DMS79 treated with DMSO at 0.1 percent for 48 hours (cell line): ENCODE measurements at places on chromosomes 12 and 14.

DNA sequence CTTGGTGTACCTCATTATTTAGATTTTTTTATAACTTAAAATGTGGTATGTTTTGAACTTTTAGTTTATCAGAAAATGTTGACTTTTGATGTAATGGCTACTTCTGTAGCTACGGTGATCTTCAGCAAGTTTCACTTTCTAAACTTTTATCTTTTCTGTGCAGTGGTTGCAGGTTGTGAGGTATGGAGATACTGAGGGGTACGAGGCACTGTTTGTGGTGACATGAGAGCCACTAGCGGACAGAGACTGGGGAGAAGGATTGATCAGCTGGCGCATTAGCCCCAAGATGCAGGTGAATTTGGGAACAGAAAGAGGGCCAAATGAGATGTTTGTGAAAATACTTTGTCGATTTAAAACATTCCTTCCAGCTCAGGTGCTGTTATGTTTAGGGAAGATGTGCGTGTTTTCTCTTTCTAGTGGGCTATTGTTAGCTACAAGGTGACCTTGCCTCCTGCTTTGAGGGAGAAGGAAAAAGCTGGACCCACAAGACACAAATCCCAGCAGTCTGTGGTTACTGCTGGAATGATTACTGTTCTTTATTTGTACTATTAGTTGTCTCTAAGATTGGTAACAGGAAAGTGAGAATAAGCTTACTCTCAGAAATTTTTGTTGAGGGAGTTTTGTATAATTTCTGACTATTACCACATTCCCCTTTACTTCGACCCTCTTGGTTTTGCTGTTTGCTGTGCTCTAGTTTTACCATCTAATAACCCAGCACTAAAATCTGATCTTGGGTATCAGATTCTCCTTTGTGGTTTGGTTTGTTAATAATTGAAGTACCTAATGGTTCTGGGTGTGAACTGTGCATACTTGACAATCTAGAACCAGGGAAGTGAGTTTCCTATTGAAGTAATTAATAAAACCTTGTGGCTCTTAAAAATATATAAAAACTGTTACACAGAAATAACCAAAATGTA, 61.7 kb downstream of the FBXO34 start:
- DNase-seq: peak; percentile 13

DNA sequence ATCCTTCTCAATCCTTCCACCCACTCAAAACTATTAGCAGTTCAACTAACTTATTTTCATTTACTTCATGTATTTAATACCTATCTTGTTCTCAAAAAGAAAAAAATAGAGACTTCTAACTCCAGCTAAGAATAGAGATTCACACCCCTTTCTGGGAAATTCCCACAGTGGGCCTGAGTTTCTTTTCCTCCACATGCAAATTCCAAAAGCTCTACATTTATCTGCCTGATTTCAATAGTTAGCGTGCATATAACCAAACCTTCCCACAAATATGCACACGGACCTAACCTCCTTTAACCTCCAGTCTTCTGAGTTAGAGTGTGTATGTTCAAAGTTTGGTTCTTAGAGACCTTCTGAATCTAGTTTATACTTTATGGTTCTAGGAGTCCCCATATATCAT, 62.5 kb downstream of the GRIN2B start:
- no peak for DNase-seq

- no peak for DNase-seq
Observed at GRCh38 chr14:72863216-72864006, 30.5 kb downstream of the DPF3 start.

DNA sequence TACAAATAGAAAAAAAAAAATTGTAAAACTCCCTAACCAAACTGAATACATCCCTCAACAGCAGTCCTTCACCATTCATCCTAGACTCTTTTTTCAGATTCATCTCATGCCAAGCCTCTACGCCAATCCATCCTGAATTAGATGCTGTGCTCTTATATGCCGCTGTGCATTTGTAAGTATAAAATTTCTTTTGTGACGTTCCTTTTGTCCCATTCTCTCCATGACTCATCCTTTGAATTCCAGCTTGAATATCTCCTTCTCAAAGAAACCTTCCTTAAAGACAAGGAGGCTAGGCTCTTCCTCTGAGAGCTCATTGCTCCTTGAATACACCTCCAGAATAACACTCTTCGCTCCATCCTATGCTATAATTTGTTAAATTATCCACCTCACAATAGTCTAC, 359.2 kb downstream of the RMST start:
- no peak for DNase-seq

GRCh38 chr14:102999227-102999895, 58.0 kb downstream of the CDC42BPB start:
- no peak for DNase-seq

DNA sequence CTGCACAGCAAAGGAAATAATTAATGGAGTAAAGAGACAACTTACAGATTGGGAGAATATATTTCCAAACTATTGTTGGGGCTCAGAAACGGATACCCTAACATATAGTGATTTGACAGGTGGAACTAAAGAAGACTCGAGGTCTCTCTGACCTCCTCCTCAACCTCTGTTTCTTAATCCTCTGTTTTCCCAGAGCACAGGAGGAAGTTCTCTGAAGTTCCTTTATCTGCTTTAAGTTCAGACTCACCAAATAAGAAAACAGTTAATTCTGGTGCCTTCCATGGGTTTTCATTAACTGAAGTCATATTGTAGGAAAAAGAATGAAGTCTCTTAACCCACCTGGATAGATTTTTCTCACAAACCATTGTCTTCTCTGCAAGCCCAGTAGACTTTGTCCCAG, 29.2 kb downstream of the CLEC2D start:
- no peak for DNase-seq

DNA sequence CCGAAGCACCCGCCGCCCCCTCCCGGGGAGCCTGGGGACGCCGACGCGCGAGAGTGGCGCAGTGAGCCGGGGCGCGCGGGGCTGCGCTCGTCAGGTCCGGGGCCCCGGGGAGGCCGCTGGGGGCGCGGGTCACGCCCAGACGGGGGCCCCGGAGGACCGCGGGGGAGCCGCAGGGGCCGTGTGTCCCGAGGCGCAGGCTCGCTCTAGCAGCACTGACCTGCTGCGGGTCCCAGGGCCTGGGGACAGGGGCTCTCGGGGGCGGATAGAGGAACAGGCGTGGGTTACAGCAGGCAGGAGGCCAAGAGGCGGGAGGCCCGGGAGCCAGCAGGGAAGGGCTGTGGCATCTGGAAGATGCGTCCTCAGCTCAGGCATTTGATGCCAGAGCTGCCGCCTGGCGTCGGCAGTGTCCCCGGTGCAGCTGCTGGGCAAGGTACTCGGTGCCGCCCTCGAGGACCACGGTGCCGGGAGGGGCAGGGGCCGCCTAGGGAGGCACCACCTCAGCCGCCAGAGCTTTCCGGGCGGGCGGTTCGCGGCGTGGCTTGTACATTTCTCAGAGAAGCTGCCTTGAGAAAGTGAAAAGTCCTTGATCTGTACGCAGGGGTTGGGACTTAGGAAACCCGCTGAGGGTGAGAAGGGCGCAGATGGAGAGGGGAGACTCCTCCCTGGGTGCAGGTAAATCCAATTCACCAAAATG, 1.2 kb downstream of the WNT5B start:
- DNase-seq: peak; percentile 37

DNA sequence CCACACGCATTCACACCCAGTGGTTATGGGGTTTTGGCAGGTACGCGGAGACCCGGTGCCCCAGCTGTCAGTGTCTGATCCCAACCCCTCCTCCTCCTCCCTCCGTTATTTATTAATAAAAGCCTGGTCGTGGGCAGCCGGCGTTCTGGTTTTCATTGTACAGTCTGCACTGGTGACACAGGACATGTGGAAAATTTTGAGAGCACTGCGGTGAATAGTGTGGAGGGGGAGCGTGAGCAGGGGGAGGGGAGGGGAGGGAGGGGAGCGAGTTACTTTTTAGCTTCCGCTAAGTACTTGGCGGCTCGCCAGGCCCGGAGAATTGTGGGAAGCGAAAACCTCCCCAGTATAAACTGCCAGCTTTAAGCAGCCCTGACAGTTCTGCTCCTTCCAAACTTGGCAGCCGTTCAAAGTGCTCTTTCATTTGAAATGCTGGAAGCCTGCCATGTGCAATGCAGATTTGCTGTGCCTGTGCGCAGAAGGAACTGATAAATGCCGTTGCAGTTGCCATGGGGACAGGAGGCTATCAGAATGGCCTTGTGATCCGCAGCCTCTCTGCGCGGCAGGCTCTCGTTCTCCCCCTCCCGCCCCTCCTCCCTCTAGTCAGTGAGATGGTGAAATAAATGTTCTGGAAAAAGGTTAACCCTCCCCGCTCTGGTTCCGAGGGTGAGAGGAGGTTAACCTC, 11.7 kb upstream of the IRF2BPL start:
- peak; percentile 100 for DNase-seq
